CD8-positive, alpha-beta memory T cell (primary cell): ENCODE measurements at places on chromosomes 3 and 15.

DNA sequence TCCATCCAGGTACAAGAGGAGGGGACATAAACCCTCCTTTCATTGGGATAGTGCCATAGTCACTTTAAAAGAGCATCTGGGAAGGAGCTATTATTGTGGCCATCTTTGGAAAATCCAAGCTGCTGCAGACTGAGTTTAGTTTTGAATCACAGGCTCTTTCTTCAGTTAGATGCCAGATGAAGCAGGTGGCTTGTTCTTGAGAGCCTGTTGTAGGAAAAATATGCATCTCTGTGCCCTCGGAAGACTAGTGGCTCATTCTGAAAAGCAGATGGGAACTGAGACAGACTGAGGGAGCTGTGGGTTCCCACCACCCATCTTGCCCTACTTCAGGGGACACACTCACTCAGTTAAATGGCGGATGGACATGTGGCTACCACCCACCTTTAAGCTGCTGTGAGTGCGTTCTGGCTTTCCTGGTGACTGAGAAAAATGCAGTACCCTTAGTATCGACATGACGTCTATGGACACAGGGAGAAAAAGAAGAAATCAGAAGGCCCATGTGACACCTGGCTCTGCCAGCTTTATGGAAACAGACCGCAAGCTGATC lies 50.2 kb downstream of the RARB start:
- no peak for DNase-seq

- no peak for DNase-seq
Observed at GRCh38 chr3:45269952-45270351, 43.9 kb upstream of the TMEM158 start.

GRCh38 chr15:63013052-63013808 lies 29.3 kb upstream of the TPM1 start:
- DNase-seq, result no peak

DNA sequence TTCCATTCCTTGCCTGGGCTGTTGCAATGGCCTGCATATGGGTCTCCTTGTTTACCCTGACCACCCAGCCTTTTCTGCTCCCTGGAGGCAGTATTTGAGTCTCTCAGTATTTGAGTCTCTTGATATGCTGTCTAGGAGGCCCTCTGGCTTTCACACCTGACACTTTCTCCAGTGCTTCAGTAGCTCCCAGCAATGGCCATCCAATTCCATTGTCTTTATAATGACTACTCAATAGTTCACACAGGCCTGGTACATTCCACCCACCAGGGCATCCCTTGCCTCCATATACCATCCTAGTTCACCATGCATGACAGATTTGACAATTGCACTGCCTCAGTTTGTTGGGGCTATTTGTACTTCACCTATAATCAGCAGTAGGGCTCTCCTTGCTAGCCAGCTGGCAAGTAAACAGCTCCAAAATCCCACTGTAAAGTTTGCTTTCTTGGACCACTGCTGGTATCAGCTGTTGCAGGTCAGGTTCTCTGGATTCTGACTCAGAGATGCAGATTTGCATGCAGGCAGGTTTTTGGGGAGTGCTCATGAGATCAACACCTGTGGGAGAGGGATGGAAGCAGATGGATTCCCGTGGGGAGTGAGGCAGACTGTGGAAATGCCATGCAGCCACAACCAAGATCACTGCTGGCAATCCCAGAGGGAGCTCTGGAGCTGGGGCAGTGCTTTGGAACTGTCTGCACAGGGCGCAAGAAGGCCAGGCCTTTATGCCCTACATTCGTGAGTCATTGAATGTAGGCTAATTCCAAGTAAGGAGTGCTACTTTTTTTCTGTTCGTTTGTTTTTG lies 19.1 kb upstream of the XIRP1 start:
- no peak for DNase-seq

DNA sequence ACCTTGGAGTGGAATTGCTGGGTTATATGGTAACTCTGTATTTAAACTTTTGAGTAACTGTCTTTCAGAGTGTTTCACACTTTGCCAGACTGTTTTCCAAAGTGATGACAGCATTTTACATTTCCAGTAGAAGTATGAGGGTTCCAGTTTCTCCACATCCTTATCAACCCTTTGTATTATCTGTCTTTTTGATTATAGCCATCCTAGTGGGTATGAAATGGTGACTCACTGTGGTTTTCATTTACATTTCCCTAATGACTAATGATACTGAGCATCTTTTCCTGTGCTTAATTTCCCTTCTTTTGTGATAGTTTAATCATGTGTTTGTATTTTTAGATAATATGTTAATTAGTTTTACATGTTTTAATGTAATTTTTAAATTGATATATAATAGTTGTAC lies 138.1 kb upstream of the DAZL start:
- no peak for DNase-seq

GRCh38 chr15:85785887-85786780 lies 8.6 kb downstream of the KLHL25 start:
- no peak for DNase-seq

GRCh38 chr3:70085613-70086012 lies 86.1 kb downstream of the SAMMSON start:
- no peak for DNase-seq

DNA sequence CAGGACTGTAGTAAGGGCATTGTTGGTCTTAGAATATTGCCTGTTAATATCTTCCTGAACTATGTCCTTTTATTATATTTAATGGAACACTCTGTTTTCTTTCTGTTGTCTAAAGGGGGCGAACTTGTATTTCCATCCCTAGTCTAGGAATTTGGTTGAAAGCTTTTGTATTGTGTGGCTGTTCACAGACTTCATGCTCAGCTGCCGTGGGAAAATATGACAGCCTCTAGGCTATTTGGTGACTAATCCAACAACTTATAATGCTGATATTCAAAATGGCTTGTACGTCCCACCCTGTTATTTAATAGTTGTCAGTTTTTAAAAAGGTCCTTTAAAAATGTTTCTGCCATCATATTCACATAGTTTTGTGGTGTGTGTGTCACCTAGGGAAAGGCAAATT lies 202.6 kb downstream of the KLHL25 start:
- no peak for DNase-seq
